ENCODE measurements at places on chromosomes 1 and 21.

DNA sequence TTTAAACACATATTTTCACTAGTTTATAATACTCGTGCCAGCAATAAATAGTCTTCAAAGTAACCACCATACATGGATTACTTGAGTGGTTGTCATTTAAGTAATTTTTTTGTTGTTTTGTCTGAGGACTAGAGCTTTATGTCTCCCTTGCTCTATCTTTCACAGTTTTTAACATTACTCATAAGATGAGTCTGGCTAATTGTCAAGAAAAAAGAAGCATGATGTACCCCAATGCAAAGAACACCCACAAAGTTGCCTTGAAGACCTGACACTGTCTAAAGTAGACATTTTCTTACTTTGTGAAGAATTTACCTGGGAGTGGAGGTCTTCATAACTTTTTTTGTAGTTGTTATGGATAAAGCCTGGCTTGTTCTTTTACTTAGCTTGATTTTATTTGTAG lies 210.4 kb upstream of the BRINP3 start:
- no peak for DNase-seq

GRCh38 chr1:76203127-76203526 lies 128.6 kb downstream of the ST6GALNAC3 start:
- DNase-seq: no peak

DNA sequence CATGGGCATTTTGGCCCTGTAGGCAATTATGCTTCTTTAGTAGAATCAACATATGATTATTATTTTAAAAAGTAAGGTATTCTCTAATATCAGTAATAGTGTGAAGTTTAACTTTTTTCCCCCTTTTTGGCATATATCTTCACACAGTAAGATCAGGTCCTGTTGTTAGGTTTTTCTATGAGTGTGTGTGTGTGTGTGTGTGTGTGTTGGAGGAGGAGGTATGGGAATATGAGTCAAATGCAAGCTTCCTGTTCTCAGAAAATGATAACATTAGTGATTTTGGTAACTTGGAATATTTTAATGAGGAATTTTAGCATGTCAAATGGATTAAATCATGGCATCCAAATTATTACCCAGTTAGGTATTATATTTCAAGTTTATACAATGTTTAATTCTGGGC lies 65.8 kb upstream of the BCL10 start:
- no peak for DNase-seq

- DNase-seq: no peak
Observed at GRCh38 chr1:149963358-149963757, 26.7 kb upstream of the MTMR11 start.

- DNase-seq: peak; percentile 60
Observed at GRCh38 chr1:15249081-15249480, 2.1 kb downstream of the FHAD1 start.

DNA sequence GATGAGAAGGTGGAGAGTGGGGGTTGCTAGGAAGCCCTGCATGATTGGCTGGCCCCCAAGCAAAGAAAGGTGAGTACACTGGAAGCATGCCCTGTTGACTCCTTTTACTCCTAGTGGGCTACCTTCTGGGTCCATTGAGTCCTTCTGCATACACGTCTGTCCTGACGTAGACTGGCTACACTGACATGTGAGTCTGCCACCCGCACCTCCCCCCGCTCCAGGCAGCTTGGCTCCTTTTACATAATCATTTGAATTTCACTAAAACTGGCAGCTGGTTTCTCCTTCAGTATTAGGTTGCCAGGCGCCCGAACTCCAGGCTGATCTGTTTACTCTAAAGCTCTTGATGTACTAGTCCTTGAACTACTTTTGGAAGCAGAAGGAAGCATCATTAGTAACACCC lies 8.7 kb downstream of the MRPS21 start:
- no peak for DNase-seq

DNA sequence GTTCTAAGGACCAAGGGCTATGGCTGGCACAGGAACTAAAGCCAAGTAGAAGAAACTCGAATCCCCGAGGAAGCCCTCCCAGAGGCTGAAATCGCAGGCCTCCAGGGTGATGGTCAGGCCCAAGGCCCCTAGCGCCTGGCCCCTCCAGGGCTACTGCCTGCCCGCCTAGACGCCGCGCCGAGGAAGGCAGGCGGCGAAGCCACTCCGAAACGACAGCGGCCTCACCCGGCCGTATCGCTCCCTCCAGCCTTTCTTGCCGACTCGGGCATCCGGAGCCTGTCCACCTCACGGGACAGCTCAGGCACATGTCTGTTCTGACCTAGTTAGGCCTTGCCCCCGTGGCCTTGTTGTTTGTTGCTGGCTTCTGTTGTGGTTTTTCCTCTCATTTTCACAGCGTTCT lies 9.7 kb upstream of the LHX8 start:
- no peak for DNase-seq

GRCh38 chr1:203281033-203281432 lies 24.3 kb upstream of the BTG2 start:
- no peak for DNase-seq

GRCh38 chr1:147837129-147837963 lies 65.2 kb upstream of the GJA8 start:
- DNase-seq: no peak

DNA sequence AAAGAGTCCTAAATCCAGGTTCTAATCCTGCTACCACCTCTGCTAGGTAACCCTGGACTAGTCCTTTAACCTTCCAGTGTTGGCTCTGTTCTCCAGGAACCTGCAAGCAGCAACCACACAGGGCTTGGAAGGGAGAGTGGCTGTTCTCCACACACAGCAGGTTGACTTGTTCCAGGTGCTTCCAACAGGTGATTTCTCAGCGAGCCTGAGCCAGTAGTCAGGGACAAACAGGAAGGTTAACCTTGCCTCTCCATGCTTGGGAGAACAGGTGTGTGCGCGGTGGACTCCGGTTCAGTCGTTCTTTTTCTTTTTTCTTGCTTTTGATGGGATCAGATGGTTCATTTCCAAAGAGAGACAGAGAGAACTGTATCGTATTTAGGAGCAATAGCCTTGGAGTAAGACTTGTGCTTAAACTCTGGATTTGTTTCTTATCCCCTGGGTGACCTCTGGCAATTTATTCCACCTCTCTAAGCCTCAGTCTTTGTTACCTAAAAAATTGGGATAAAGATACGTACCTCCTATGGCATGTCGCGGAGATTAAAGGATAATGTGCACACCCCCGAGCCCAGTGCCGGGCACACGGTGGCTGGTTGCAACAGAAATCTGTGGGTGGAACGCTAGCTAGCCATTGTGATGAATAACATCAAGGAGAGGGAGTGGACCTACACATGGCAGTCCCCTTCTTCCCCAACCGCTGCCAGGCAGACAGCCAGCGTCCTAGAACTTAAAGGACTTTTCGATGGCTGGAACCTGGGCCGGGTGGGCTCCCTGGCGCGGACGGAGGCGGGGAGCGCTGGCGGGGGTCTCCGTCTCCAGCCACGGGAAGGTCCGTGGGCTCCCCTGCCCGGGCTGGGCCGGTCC lies 583 bp upstream of the CACHD1 start:
- no peak for DNase-seq

GRCh38 chr1:56580771-56581170 lies 1.4 kb upstream of the PLPP3 start:
- DNase-seq: no peak

GRCh38 chr1:236103646-236104218 lies 38.6 kb upstream of the GPR137B start:
- DNase-seq: peak; percentile 67

DNA sequence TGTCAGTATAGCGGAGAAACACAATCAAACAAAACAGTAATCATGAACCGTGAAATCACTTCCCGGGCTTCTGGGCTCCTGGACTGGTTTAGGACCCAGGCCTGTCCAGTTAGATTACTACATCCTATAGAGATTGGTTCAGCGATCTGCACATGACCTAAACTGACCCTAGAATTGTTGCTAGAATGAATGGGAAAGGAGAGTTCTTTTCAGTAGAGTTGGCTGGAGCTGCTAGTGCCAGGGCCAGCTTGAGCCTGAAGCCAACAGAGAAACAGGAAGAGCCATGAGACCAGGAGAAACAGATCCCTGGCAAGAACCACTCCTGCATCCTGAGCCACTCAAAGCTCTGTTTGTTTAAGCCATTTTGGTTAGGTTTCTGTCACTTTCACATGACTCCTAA lies 474.3 kb upstream of the C1orf87 start:
- DNase-seq: no peak

GRCh38 chr1:24930260-24931145 lies at the start of gene RUNX3:
TSS of gene RUNX3 (minus strand) at chr1:24930276. CDS start at chr1:24929868, 408 bp downstream.
- peak; percentile 94 for DNase-seq

- DNase-seq: no peak
Observed at GRCh38 chr1:95002540-95003432, 70.0 kb downstream of the ALG14 start.

DNA sequence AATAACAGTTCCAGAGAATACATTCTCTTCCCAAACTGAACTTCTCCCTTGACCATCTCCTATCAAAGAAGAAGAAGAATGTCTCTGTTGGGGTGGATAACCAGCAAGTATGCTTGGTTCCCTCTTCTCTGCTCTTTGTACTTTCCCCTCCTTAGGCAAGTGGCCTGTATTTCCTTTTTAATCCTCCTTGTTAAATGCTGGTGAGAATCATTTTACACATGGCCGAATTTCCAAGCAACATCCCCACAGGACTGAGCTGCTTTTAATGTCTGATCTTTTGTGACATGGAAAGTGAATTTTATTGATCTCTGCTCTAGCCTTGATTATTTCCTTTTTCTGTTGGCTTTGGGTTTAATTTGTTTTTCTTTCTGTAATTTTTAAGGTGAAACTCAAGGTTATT lies 336.7 kb downstream of the DUSP10 start:
- no peak for DNase-seq

DNA sequence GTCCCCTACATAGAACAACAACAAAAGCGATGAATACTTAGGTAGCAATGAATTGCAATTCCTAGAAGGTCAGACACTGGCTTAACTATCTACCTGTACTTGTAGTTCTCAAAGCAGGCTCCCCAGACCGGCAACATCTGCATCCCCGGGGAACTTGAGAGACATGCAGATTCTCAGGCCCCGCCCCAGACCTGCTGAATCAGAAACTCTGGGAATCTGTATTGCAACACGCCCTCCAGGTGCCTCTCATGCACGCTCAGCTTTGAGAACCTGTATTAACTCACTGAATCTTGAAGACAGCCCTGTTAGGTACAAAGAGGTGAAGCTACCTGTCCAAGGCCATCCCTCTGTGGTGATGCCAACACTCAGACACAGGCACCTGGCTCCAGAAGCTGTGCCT lies 128.1 kb downstream of the KAZN start:
- no peak for DNase-seq

GRCh38 chr1:166307261-166308188 lies 140.7 kb upstream of the FAM78B start:
- no peak for DNase-seq

GRCh38 chr21:29490016-29490415 lies 191.3 kb downstream of the BACH1 start:
- no peak for DNase-seq

GRCh38 chr1:116033322-116033721 lies 57.0 kb downstream of the SLC22A15 start:
- no peak for DNase-seq

DNA sequence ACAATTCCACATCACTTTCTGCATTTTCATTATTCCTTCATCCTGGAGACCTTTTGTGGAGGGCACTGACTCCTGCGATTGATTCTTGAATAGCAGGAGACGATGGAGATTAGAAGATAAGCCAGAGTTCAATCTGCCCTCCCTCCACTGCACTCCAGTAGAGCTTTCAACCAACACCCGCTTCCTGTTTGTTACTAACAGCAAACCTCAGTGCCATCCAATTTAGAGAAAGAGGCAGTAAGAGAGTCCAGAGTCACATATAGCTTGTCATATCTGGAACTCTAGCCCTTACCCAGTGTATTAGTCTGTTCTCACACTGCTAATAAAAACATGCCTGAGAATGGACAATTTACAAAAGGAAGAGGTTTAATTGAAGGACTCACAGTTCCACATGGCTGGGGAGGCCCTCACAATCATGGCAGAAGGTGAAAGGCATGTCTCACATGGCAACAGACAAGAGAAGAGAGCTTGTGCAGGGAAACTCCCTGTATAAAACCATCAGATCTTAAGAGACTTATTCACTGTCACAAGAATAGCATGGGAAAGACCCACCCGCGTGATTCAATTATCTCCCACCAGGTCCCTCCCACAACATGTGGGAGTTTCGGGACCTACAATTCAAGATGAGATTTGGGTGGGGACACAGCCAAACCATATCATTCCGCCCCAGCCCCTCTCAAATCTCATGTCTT lies 55.9 kb downstream of the PCBP3 start:
- no peak for DNase-seq

DNA sequence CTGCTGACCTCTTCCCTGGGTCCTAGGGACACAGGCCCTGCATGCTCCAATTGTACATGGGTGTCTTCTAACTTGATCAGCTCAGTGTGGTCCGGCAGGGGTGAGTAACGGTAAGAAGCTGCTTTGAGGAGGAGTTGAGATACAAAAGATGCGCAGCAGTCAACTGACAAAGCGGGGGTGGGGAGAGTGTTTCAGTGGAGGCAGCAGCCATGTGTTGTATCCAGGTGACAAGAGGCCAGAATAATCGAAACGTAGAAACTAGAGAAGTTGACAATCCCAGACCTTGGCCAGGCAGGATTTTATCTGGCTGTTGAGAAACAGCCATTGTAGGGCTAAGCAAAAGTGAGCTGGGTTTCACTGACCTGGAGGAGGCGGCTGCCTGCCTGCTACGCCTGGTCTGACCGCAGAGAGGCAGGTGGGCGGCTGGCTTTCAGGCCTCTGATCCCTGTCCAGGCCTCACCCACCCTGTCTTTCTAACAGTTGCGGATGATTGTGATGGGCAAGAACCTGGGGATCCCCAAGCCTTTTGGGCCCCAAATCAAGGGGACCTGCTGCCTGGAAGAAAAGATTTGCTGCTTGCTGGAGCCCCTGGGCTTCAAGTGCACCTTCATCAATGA lies 28.8 kb downstream of the PADI6 start:
- no peak for DNase-seq

DNA sequence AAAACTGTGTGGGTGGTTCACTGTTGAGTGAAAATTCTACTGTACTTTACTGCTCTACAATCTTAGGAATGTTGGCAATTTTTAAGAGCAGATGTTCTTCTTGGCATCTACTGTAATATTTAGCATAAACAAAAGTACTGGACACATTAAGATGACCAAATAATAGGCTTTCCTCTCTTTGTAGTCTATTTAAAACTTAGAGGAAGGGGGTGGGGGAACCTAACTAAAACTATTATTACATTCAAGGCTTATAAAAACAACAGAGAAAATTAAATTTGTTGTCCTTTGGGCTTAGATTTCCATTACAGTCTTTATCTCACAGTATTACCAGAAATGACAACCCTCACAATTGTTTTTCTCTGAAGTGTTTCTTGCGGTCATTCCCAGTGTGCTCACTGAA lies 181.2 kb downstream of the PLPPR4 start:
- DNase-seq: no peak

DNA sequence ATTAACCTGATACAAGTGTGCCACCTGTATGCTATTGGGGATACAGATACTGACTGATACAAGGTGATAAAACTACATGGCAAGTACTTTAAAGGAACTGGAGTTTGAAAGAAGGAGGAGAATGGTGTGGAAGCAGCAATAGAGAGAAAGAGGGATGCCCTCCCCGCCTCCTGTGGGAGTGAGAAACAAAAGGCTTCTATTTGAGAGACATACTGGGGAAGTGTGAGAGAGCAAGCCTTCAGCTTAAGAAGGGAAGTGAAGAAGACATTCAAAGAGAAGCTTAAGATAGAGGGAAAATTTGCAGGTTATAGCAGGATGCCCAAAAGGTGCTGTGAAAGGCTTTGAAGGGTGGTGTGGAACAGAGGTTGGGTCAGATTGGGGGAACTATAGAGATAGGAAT lies 7.7 kb upstream of the ALG14 start:
- no peak for DNase-seq

Data from CD4-positive, alpha-beta memory T cell (primary cell).